ENCODE measurements at places on chromosomes 11 and 22.

GRCh38 chr11:103877221-103877620 lies 159.2 kb upstream of the DDI1 start:
- no peak for DNase-seq

DNA sequence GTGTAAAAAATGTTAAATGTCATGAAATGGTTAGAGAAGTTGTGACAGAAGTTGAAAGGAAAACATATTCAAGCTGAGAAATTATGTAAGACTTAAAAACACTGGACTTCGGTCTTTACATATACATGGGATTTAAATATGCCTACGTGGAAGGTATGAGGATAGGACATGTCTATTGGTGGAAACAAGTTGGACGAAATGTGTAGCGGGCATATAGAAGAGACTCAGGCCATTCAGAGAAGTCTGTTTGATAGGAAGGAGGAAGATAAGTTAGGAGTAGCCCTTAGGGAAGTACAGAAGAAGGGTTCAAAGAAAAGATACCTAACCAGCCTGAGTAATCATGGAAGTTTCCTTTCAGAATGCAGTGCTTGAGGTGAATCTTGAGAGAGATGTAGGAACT lies 14.7 kb downstream of the CADM1 start:
- no peak for DNase-seq

DNA sequence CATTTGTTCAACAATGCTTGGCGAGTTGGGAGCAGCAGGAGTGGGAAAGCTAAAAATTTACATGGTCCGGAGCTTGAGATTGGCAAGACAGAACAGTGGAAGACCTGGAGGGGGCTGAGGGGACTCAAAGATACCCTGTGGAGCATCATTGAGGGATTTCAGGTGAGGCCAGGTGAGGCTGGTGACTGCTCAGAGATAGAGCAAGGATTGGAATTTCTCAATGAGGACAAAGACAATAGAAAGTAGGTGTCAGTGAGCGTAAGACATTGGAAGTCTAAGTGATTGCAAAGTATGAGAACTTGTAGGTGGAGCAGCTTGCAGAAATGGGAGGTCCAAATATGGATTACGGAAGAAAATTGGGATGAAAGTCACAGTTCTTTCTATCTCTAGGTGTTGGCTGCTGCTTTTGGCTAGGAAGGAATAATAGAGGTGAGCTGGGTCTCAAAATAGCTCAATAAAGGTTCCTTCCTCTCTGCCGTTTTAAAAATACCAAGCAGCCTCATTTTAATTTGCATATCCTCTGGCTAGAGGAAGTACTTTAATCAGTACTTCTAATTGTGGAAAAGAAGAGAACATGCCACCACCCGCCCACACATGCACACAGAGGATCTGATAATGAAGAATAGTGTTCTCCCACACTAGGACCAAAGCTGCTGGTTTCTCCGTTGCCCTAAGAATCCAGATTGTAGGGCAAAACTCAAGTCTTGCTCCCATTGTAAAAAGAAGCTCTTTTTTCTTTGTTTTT lies 41.8 kb upstream of the SORL1-AS1 start:
- DNase-seq: no peak

- DNase-seq: no peak
These were observed 64.3 kb downstream of the CYB5R2 start for GRCh38 chr11:7609015-7609414.

DNA sequence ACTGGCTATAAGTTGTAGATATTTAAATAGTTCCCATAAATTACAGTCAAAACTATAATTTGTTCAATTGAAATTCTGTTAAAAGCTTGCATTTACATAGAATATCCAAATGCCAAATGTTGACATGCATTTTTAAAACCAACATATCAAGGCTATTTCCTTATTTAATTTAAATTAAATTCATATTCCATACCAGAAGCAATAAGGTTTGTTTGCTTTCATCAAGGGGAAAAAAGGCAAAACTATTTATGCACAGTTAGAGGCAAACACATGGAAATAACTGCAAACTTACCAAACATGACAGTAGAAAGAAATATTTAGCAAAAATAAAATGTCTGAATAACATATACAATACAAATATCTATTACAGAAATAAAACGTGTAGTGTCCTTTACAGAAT lies 1581.2 kb upstream of the TENM4 start:
- no peak for DNase-seq

GRCh38 chr11:107706531-107706930 lies 5.3 kb downstream of the SLN start:
- no peak for DNase-seq

GRCh38 chr11:44094260-44094868 lies 1.1 kb upstream of the EXT2 start:
- peak; percentile 59 for DNase-seq

- no peak for DNase-seq
These were observed 497.4 kb downstream of the OPCML start for GRCh38 chr11:133034929-133035328.

GRCh38 chr11:77468527-77468926 lies 5.4 kb downstream of the PAK1 start:
- no peak for DNase-seq

DNA sequence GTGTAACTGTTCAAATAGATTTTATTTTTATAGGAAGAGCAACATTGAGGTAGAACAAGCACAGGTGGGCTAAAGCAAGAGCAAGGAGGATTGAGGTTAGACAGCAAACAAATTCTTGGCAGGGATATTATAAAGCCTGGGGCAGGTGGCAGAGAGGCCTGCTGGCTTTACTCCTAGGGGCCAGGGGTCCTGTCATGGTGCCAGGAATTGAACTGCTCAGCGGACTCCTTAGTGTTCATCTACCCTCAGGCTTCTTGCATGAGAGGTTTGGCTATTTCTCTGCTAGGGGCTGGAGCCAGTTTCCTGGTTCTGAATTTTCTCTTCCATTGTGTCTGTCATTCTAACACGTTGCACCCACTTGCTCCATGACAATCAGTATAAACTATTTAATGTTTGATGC lies 217.2 kb upstream of the NCAM1 start:
- no peak for DNase-seq

DNA sequence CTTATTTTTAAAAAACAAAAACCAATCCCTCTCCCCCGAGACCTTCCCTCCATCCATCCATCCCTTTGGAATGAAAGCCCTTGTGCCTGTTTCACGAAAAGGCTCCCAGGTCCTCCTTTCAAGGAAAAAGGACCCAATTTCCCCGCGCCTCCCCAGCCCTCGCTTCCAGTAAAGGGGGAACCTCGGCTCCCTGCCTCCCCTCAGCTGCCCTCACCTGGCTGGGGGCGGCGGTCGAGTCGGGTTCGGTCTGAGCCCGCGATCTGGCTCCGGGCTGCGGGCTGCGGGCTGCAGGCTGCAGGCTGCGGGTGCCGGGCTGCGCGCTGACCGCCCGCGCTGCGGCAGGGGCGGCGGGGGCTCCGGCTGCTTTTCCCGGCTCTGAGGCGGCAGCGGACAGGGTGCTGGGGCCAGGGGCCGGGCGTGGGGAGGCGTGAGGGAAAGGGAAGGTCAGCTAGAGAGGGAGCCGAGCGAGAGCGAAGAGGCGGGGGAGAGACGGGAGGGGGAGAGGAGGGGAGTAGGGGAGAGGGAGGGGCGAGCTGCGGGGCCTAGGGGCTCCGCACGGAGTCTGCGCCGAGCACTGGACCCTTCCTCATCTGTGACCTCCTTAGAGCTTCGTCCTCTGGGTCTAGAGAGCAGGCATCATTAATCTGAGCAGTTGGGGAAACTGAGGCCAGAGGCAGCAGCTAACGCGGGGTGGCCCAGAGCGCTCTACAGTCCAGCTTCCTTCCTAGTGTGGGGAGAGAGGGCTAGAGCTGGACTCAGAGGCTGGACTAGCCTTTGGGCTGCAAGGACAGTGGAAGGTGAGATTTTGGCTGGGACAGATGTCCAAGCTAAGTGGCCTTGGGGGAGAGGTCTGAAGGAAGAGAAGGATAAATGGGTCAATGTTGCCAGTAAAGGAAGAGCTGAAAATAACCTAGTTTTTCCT lies at the start of gene C1QTNF4:
Gene C1QTNF4, minus strand, starts transcription at position 478 of the 922 bp plus-strand sequence. CDS start 3,601 bp downstream, outside the sequence.
- no peak for DNase-seq

DNA sequence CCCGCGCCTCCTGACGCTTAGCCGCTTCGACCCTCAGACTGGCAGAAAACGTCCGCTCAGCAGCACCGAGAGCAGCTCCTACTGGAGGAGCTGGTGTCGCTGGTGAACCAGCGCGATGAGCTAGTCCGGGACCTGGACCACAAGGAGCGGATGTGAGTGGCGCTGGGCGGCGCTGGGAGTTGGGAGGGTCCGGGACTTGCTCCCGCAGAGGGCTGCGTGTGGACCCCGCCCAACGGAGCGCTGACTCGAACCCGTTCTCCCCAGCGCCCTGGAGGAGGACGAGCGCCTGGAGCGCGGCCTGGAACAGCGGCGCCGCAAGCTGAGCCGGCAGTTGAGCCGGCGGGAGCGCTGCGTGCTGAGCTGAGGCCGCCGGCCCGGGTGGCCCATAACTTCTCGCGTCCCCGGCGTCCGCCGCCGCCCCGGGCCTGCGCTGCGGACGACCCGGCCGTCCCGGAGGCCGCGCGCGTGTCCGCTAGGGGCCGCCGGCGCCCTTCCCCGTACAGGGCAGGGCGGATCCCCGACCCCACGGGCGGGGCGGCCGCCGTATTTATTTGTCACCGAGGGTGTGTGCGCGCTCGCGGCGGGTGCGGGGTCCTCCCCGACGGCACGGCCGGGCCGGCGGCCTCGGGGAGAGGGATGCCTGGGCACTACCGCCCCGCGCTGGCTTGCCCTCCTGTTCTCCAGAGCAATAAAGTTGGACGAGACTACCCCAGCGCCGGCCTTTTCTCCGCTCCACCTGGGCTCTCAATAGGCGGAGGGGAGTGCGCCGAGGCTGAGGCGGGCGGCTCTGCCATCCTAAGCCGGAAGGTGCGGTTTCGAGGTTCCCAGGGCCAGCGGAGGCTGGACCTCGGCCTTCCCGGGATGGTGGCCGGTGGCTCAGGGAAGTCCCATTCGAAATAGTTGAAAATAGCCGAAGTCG lies 3.4 kb downstream of the KCNK7 start:
- no peak for DNase-seq

DNA sequence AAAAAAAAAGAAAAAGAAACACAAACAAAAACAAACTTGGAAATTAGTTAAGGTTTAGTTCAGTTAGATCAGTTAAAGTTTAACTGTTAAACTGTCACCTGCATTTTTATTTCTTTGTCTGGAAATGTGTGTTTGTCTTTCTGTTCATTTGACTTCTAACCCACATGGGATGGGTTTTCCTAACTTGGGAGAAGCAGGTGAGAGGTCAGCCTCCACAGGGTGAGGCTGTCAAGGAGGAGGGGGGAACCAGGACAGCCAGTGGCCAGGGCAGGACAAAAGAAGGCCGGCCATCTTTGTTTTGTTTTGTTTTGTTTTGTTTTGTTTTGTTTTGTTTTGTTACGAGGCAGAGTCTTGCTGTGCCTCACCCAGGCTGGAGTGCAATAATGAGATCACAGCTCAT lies 13.4 kb upstream of the GCAT start:
- DNase-seq: no peak

DNA sequence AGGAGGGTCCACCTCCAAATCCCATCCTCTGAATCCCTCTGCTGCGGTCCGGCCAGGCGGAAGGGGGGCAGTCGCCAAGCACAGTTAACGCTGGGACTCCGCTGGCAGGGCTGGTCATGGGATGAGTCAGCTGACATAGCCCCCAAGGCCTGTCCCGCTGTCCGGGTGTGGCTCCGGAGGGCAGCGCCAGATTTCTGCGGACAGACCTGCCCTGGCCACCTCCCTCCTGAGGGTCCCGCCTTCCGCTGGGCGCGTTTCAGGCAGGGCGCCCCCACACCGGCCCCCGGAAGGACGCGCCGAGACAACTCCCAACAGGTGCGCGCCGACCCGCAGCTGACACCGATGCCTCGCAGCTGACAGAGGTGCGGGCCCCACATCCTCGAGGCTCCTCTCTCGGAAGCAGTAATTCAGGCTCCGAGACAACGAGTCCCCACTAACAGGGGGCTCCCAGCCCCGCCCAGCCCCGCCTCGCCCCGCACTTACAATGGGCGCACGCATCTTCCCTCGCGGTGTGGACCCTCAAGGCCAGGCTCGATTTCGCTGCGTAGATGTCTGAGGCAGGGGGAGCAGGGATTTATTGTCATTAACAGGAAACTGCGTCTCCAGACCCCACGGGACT lies 607 bp downstream of the PLAAT3 start:
- DNase-seq: no peak

DNA sequence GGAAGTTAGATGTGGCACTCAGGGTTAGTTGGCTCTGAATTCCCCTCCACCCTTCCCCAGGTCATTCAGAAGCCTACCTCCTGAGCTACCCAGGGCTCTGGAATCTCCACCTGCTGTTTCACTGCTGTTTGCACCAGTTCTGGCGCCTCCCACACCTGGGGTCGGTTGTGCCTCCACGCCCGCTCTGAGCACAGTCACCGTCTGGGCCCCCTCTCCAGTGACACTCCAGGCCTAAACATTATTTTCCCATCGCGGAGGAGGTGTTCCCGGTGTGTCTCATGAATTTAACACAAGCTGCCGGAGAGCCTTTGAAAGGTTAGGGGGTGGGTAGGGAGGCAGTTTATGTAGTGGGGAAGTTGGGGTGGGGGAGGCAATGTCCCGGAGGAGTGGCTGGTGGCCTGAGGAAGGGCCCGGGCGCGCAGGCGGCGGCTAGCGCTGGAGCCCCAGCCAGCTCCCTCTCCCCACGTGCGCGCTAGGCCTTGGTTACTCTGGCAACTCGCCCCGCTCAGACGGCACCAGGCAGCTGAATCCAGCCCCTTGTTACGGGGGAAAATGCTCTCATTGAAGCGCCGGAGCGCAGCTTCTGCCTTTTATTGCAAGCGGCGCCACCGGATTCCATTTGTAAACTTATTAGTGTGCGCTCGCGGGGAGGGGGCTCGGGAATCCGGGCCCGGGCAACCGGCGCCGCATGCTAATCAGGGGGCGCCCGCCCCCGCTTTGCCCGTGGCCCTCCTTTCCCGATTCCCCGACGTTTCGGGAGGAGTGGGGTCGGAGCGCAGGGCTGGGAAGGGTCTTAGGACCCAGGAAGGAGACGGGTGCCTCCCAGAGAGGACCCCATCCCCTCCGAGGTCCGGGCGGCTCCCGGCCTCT lies 52.4 kb downstream of the GRIK4 start:
- DNase-seq: no peak
